Glutamatergic neuron (in vitro differentiated cells): ENCODE measurements at places on chromosomes 4 and X. TPM values are rescaled to one million over a fixed set of nuclear protein-coding genes. Genes with fewer than 3 reads are reported as not detected.

GRCh38 chr4:113760094-113760794 is 1.3 kb downstream of the CAMK2D start:
- peak; percentile 34 for DNase-seq
- peak overlapping the region; percentile 96 for H3K4me3 ChIP-seq
- peaks cover 13% of the 10 kb centered on the region for H3K27me3 ChIP-seq
- H3K36me3 ChIP-seq, result no peaks in the 10 kb centered on the region
- peak overlapping the region; percentile 75 for H3K27ac ChIP-seq

- peak within 1 kb of the TSS; percentile 93 for H3K4me3 ChIP-seq
- no peaks in the 10 kb centered on the region for H3K27me3 ChIP-seq
- peak within 1 kb of the TSS; percentile 85 for H3K27ac ChIP-seq
- H3K36me3 ChIP-seq, result no peaks in the 10 kb centered on the region
Measured at GRCh38 chrX:101078716-101079598, at the start of gene TMEM35A. Gene TMEM35A (plus strand): TSS chrX:101078879. CDS start chrX:101079003, 124 bp downstream.

DNA sequence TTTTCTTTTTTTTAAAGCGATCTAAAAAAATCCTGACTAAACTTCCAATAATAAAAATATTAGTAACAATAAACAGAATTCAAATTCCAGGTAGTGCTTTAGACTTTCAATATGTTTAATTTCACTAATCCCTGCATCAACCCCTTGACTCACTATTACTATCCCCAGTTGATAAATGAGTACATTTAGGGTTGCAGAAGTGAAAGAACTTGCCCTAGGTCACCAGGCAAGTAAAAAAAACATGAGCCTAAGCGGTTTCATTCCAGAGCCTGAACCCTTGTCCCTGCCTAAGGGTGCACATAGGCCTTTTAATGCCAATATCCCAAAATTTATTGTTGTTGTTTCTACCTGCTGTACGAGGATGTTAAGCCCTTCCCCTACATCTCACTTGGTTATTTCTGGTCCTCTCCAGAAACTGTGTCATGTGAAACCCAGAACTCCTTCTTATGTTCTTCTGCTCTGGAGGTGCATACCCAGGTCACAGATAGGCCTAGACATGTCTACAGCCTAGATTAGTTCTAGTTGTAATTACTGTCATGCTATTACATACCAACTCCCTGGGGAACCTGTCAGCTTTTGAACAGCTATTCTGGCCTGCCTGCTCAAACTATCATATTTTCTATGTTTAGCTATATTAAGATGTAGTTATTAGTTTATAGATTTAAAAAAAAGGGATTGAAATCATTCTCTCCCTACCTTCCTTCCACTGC is 244.5 kb upstream of the PITX2 start:
- H3K4me3 ChIP-seq, result no peak overlapping the region
- no peaks in the 10 kb centered on the region for H3K27me3 ChIP-seq
- H3K27ac ChIP-seq, result no peak overlapping the region
- H3K4me1 ChIP-seq, result peaks cover 2% of the 10 kb centered on the region
- DNase-seq, result no peak

- H3K27ac ChIP-seq, result no peak overlapping the region
- no peak overlapping the region for H3K4me3 ChIP-seq
- no peak for DNase-seq
- no peaks in the 10 kb centered on the region for H3K36me3 ChIP-seq
- peaks cover under 1% of the 10 kb centered on the region for H3K27me3 ChIP-seq
Measured at GRCh38 chrX:4550018-4550417, 836.6 kb upstream of the PRKX start.

GRCh38 chrX:123989235-123989634 is 27.7 kb downstream of the STAG2 start:
- H3K4me3 ChIP-seq, result no peak overlapping the region
- H3K36me3 ChIP-seq, result no peaks in the 10 kb centered on the region
- no peak overlapping the region for H3K27ac ChIP-seq
- no peak for DNase-seq

ASB11 gene
- not detected for total RNA-seq

PCDH18 gene
- 7.4 TPM for total RNA-seq

F11 gene
- total RNA-seq, result not detected
